ENCODE measurements at places on chromosomes 1 and 21.

GRCh38 chr1:1777583-1777899 is 729 bp downstream of the NADK start:
- DNase-seq = no peak

GRCh38 chr1:40401473-40402201 is 28.1 kb downstream of the SMAP2 start:
- no peak for DNase-seq

DNA sequence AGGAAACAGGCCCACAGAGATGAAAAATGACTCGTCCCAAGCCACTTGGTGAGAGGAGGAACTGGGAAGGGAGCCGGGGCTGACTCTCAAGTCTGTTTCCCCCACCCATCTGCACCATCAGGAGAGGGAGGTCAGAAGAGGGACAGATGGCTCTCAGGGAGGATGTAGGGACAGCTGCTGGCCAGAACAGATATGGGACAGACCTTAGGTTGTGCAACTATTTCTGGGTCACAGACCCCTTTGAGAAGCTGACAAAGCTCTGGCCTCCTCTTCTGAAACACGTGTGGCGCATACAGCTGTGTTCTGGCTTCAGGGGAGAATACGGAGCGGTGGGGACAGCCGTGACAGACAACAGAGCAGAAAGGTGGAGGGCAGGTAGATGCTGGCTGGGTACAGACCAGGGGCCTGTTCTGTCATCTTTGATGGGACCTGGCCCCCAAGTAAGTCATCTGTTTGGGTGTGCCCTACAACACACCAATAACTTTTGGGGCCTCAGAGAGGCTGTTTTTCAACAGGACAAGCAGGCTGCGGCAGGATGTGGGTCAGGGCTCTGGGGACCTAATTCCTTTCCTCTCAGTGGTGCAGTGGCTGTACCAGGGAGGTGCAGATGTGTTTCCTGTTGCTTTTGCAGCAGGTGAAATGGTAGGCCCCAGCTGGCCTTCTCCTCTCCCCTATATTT is 7.3 kb downstream of the SH3BGRL3 start:
- DNase-seq = no peak

GRCh38 chr1:66752000-66752592 is at the start of gene DYNLT5:
Gene DYNLT5 (plus strand): TSS chr1:66752459. CDS start chr1:66754659, 2,200 bp downstream.
- DNase-seq = peak; percentile 59

DNA sequence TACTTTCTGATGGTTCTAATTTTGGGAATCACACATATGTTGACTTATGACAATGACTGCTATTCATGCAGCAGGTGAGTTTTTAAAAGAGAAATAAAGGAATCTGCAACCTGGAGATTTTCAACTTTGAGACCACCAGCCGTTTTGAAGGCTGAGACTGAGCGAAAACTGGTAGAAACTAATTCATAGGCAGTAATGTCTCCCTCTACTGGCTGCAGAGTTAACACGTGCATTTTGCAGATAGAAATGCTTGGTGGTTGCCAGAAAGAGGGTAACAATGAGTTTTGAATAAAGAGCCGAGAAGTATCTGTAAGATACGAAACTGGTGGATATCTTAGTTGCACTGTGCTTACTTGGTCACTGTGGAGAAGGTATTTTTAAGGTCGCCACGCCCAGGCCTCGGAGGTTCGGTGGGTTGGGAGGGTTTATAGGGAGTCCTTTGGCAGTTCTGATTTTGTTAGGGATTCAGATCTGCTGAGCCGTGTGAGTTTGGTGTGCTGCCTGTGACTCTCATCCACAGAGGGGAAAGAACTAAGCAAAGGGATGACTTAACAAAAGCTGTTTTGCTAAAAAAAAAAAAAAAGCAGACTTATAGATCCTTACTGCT is 83.0 kb downstream of the RYR2 start:
- no peak for DNase-seq

DNA sequence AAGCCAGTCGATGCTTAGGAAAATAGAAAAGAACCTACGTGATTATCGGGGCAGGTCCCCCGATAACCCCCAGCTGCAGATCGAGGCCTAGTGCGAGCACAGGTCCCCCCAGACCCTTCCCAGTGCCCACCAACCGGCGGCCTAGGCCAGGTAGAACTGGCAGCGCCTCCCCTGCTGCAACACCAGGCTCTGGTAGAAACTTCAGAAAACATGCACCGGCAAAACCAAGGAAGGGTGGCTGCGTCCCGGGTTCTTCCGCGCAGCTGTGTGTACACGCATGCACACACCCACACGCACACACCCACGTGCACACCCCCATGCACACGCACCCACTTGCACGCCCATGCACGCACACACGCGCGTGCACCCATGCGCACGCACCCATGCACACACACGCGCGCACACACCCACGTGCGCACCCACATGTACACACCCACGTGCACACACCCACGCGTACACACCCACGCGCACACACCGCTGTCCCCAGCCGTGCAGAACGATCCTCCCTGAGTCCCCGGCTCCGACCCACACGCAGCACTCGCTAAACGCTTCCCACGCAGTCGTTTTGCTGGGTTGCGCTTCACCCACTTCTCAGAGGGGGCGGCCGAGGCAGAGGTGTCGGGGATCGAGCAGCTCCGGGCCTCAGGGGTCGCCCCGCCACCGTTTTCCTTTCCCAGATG is 5.2 kb downstream of the TSPEAR start:
- no peak for DNase-seq

DNA sequence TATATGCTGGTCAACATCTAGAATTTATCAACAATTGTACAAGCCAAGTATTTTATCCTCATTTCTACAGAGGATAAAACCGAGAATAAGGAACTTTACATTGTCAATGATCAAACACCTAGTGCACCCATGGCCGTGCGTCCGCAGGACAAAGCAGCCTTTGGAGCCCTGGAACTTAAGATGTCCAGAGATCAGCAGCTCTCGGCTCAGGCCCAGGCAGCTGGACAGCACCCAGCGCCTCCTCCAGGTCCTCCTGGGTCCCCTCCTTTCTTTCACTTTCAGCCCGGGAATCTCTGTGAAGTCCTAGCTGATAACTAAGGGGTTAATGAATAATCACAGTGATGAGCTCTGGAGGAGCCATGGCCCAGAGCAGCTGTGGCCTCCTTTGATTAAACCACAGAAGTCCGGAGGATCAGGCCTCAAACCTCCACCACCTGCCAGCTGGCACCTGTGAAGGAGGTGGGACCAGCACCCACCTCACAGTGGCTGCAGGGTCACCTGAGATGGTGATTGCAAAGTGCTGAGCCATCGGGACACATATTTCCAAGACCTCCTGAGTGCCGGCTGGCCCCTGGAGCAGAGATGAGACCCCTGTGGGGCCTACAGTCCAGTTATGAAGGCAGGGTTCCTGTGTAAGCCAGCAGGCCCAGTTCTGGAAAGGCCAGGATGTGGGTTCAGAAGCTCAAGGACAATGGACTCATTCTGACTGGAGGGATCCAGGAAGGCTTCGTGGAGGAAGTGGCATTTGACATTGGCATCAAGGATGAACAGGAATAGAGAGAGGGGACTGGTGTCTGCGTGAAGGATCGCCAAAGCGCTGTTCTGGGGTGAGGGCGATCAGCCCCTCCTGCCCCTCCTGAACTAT is 11.6 kb upstream of the SAMD11 start:
- DNase-seq = peak; percentile 28

DNA sequence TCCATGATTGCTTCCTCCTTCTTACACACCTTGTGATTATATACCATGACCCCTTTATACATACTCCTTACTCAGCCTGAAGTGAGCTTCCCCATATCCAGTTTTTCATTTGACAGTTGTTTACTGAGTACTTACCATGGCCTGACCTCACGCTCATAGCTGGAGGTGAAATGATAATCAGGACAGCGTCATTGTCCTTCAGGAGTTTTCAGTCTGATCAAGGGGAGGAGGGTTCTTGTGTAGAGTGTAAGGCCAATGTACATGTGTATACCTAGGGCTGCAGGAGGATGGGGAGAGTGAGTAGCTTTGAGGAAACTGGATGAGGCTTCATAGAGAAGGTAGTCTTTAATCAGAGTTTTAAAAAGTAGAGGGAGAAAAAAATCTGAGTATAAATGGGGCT is 325.8 kb downstream of the RYR2 start:
- DNase-seq = no peak

DNA sequence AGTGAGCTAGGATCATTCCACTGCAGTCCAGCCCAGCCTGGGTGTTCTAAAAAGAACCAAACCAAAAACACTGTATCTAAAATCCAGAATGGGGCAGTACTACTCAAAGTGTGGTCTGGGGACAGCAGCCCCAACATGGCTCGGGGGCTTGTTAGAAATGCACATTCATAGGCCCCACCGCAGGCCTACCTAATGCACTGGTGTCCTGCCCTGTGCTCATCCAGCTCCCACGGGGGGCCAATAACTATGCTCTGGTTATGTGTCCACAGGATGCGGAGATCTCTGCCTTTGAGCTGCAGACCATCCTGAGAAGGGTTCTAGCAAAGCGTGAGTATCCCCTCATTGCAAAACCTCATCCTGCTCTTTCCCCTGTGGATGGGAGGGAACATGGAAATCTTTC is 51.5 kb downstream of the CAPN2 start:
- no peak for DNase-seq

GRCh38 chr21:43771199-43771675 is 4.9 kb downstream of the CSTB start:
- DNase-seq = no peak

DNA sequence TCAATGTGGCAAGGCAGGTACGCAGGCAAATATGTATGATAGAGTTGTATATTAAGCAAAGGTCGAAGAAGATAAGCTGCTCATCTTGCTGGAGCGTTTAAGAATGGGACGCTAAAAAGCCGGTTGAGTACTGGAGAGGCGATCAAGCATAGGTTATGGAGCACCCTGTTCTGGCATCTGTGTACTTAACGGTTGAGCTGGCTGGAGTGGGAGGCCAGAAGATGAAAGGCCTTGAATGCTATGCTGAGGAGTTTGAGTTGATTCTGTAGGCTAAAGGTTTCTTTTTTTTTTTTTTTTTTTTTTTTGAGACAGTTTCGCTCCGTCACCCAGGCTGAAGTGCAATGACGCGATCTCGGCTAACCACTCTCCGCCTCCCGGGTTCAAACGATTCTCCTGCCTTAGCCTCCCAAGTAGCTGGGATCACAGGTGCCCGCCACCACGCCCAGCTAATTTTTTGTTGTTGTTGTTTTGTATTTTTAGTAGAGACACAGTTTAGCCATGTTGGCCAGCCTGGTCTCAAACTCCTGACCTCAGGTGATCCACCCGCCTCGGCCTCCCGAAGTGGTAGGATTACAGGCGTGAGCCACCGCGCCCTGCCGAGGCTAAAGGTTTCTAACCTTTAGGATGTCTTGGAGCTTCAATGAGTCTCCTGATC is 850 bp upstream of the KHDC4 start:
- no peak for DNase-seq

GRCh38 chr21:45820171-45821091 is 161.1 kb upstream of the COL6A1 start:
- DNase-seq = peak; percentile 68

DNA sequence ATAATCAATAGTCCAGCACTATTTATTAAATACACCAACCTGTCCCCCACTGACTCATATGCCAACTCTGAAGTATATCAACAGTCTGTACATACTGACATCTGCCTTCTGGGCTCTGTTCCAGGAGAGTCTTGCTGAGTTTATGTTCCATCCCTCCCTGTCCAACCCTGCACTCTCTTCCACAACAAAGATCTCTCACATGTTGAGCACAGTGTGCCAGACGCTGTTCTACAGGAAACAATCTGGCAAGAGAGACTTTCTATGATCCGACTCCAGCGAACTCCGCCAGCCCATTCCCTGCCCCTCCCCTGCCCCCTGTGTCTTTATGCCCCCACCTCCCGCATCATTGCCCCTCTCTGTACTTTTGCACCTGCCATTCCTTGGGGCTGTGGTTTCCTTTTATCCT is 3.4 kb downstream of the LACTBL1 start:
- no peak for DNase-seq

DNA sequence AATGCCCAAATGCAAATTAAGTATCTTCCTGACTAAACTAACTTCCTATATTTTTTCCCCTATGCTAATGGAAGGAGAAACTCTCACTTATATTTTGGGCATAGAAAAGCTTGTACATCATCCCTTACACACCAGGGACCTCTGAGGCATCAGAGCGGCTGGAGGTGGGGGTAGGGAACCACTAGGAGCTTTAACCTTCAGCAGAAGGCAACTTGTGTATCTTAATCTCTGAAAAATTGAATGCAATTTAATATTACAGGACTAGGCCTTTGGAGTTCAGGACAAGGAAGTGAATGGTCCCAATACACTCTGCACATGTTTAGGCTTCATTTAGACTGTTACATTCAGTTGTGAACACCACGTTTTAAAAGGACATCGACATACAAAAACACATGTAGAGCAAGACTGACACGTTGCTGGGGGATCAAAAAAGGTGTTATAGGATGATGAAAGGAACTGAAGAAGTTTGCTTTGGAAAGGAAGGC is 85.9 kb downstream of the NAV1 start:
- no peak for DNase-seq

- DNase-seq = no peak
Measured at GRCh38 chr1:48251323-48251722, 28.8 kb downstream of the SLC5A9 start.

GRCh38 chr1:56964349-56965017 is 1.3 kb downstream of the C8B start:
- DNase-seq = no peak

DNA sequence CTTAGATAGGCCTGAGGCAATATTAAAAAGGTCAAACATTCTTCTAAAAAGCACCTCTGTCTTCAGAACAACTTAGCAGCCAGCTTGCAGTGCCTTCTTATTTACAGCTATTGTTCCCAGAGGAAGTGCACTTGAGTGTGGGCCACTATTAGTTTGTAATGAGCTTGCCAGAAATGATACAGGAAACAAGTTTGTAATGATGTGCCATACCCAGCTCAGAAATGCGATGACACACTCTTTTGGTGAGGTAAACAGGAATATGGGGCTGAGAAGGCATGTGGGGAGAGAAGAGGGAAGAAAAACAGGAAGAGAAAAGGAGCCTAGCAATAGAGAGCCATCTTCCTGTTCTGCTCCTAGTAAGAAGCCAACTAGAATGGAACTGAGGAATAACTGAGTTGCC is 295.4 kb downstream of the AGBL4 start:
- no peak for DNase-seq

DNA sequence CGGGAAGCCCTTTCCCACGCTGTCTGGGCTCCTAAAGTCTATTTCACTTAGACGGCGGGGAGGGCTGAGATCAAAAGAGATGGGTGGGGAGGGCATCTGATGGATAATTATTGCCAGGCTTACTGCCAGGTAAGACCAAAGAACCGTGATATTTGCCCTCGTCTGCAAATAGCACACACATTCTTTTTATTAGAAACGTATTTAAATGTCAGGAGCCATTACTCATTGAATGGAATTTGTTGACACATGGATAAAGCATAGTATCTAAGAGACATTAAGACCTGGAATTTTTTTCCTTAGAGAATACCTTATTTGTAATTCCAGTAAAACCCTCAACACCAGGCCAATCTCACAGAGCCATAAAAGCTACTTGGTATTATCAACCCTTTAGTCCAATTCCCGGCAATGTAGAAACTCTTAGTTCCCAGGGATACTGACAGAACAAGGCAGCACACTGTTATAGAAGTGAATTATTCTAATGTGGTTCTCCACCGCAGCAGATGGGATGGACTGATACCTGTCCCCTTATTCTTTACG is 10.6 kb downstream of the URB1 start:
- no peak for DNase-seq
